ENCODE measurements at places on chromosomes 3 and 15. TPM values are rescaled to one million over a fixed set of nuclear protein-coding genes. Genes with fewer than 3 reads are reported as not detected.

Gene DNAJA4
- total RNA-seq, result 0.05 TPM

Gene NR2C2
- total RNA-seq, result 15.8 TPM

Gene ZDHHC23
- total RNA-seq, result 3.8 TPM

Gene IL17RB
- total RNA-seq, result 0.83 TPM

Gene AGBL1
- not detected for total RNA-seq

Gene DNAH1
- total RNA-seq, result 0.78 TPM

Gene ZIC4
- not detected for total RNA-seq

Gene CLEC3B
- total RNA-seq, result 0.13 TPM

Gene PRTG
- total RNA-seq, result 10.8 TPM

Gene NR1I2
- not detected for total RNA-seq

Gene HIGD2B
- total RNA-seq, result not detected

Gene MESP1
- total RNA-seq, result 6.8 TPM

Gene CPLX3
- total RNA-seq, result 0.06 TPM

Gene STX19
- total RNA-seq, result not detected

Gene ZNF80
- total RNA-seq, result not detected

Gene SCN11A
- total RNA-seq, result not detected

Gene LDHAL6B
- not detected for total RNA-seq

Gene NDN
- 0.05 TPM for total RNA-seq

Gene PLXND1
- total RNA-seq, result 89.1 TPM

Gene AMOTL2
- 52.5 TPM for total RNA-seq

Gene PML
- 14.5 TPM for total RNA-seq

Gene TMCO5A
- total RNA-seq, result not detected

Gene GOLGA8M
- 0.07 TPM for total RNA-seq

Gene LRRC2
- total RNA-seq, result not detected

Gene SLC51B
- total RNA-seq, result 15.9 TPM

Gene LMOD3
- total RNA-seq, result not detected

Gene PP2D1
- not detected for total RNA-seq

Gene LMCD1
- 76.8 TPM for total RNA-seq

Gene MFAP1
- total RNA-seq, result 32.4 TPM

Gene PEX5L
- total RNA-seq, result not detected

Gene CSPG4
- 0.12 TPM for total RNA-seq

Gene BMF
- 1.6 TPM for total RNA-seq

Gene POLQ
- total RNA-seq, result 5.6 TPM

Gene NEK4
- 10.7 TPM for total RNA-seq

Gene MUC20
- total RNA-seq, result 0.64 TPM

Gene ST3GAL6
- total RNA-seq, result 1.4 TPM

Gene OXTR
- total RNA-seq, result 10.8 TPM

Gene SLC28A2
- not detected for total RNA-seq

Gene CLDND1
- 59.3 TPM for total RNA-seq

Gene PAQR9
- 2.2 TPM for total RNA-seq

Gene MYL3
- 0.15 TPM for total RNA-seq

Gene GOLGA8R
- total RNA-seq, result 0.16 TPM

Gene CCDC191
- total RNA-seq, result 1.4 TPM

Gene CD200R1
- 0.12 TPM for total RNA-seq

Gene ISG20
- 33.0 TPM for total RNA-seq

Gene ADAMTS17
- 0.09 TPM for total RNA-seq

Gene TMEM158
- total RNA-seq, result 11.2 TPM

Gene MUC4
- 0.02 TPM for total RNA-seq

Gene ZBTB20
- 1.4 TPM for total RNA-seq

Gene SLC27A2
- 32.9 TPM for total RNA-seq

Gene LEKR1
- total RNA-seq, result 0.63 TPM

Gene ZPLD1
- total RNA-seq, result not detected

Gene CORO2B
- total RNA-seq, result 3.0 TPM

Gene SLC9A9
- 0.23 TPM for total RNA-seq

Gene SLITRK3
- total RNA-seq, result not detected
